ENCODE measurements at places on chromosomes 2 and 18. TPM values are rescaled to one million over a fixed set of nuclear protein-coding genes. Genes with fewer than 3 reads are reported as not detected.
A peak's percentile ranks its signal among the peaks of the same experiment; 100 is the strongest.

Gene GRB14
- total RNA-seq = not detected

Gene MBD2
- 89.5 TPM for total RNA-seq

DNA sequence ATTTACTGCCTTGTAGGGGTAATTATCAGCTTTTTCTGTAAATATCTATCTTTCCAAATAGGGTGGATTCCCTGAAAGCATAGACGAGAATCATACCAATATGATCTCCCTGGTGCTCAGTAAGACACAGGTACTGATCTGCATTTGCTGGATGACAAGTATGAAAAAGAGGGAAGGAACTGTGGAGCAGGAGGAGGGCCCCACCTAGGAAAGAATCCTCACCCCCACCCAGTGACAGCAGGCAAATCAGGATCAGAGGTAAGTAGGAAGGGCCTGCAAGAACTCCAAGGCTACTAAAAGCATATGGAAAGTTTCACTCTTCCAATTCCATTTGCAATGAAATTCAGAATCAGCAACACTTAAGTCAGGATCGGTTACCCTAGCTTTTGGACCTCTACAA, 42.3 kb downstream of the METTL8 start:
- no peak for DNase-seq

Gene ACVR1
- 42.5 TPM for total RNA-seq

- no peak for DNase-seq
These were observed 386 bp downstream of the ICOS start for GRCh38 chr2:203936949-203937348.

DNA sequence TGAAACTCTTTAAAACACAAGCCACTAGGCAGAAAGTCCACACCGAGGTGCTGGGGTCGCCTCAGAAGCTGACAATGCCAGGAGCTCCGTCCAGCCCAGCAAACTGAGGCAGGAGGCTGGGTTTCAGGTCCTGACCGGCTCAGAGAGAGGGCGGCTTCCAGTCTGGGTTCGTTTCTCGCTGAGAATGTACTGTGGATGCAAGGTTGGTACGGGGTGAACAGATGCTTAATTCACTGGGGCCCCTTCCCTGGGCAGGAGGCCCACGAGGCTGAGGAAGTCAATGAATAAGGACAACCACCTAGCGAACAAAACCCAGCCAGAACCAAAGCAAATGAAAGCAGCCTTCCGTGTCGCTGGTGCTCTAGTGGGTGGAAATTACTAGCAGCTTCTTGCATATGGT, 142.0 kb downstream of the RTP5 start:
- no peak for DNase-seq

DNA sequence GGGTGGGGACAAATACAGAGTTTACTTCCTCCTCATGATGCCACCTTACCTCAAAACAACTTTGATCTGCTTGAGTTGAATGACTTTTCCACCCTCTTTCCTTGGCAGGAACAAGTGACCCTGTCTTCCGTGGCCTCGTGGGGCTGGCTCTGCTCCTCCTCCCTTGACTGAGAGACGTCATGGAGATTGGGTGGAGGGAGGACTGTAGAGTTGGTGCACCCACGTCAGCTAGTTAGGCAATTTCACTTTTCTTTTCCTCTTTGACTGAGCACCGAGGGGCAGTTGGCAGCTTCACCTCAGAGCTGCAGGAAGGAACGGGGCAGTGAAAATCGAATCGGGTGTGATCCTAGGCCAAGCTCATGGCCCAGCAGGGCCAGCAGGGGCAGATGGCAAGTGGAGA, at the start of gene SP140:
Gene SP140 (plus strand): TSS at position 251 of the 400 bp plus-strand sequence. CDS start 109 bp downstream, at position 360.
- no peak for DNase-seq

- no peak for DNase-seq
These were observed 55.6 kb downstream of the GREB1 start for GRCh38 chr2:11589316-11589940.

GRCh38 chr2:187644486-187644885, 90.3 kb upstream of the TFPI start:
- DNase-seq = peak; percentile 4

GRCh38 chr2:43001787-43002468, 209.5 kb upstream of the HAAO start:
- no peak for DNase-seq

Gene MC5R
- total RNA-seq = not detected

Gene STARD6
- 0.34 TPM for total RNA-seq

DNA sequence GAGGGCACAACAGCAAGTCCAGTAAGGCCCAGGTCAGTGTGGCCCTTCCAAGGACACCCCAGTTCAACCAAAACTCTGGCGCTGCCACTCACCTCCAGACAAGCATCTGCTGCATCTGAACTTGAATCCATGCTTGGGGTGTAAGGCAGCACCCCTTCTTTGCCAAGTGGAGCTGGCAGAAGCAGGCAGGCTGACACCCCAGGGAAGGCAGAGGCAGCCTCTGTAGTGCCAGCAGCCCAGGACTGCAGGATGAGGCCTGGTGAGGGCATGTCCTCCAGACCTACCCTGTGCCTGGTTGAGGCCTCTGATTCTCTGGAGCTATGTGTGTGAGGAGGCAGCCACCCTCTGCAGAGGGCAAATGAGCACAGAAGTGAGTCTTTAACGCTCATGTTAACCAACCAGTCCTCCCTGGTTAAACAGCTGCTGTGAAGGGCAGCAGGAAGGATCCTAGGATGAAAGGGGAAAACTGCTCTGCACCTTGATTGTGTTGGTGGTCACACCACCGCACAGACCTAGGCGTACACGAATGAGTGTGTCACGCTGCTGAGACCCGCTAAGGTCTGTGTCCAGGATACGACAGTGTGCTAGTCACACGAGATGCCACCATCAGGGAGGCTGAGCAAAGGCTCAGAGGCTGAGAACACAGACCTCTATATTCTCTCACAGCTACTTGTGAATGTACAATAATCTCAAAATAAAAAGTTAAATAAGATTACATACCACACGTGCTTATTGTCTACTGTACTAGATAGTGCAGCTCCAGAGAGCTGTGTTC, 2.2 kb downstream of the PARD6G start:
- no peak for DNase-seq

Gene OXER1
- total RNA-seq = not detected

GRCh38 chr2:172564376-172564775, 8.5 kb downstream of the PDK1 start:
- no peak for DNase-seq

Gene MYO5B
- not detected for total RNA-seq

DNA sequence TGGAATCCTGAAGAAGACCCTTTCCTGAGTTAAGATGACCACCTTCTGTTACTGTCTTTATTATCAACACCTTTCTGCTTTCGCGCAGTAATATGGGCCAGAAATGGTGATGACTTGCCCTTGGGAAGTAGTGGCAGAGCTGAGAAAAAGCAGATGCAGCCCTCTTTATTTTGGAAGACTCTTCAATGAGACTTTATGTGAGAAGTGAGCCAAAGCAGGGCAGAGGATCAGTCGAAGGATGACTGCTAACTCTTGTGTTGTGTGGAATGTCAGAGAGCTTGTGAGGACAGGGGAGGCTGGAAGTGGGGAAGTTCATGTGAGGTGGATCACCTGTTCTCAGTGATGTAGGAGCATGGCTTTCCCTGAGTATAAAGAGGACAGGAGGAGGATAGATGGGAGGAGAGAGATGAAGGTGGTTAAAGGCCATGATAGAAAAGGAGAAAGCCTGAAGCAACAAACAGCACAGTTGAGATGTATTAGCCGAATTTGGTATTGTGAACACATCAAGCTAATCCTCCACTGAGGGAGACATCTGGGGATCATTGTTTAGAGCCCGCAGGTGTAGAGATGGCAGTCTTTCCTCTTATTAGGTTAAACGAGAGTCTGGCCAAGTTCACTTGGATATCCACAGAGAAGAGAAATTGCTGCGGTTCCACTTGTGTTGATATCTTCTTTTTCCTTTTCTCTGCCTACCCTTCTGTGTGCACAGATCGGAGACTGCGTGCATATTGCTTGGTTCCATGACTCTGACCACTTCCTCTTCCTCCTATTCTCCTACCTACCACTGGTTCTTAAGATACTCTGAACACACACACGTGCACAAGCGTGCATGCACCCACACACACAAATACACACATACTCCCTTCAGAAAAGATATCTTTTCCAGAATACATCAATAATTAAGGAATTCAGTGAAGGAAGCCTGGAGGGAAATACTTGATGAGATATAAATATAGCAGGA, 67.4 kb downstream of the SLC9A2 start:
- DNase-seq = no peak

- DNase-seq = peak; percentile 58
These were observed 197.5 kb upstream of the ARL4C start for GRCh38 chr2:234694244-234695013.

DNA sequence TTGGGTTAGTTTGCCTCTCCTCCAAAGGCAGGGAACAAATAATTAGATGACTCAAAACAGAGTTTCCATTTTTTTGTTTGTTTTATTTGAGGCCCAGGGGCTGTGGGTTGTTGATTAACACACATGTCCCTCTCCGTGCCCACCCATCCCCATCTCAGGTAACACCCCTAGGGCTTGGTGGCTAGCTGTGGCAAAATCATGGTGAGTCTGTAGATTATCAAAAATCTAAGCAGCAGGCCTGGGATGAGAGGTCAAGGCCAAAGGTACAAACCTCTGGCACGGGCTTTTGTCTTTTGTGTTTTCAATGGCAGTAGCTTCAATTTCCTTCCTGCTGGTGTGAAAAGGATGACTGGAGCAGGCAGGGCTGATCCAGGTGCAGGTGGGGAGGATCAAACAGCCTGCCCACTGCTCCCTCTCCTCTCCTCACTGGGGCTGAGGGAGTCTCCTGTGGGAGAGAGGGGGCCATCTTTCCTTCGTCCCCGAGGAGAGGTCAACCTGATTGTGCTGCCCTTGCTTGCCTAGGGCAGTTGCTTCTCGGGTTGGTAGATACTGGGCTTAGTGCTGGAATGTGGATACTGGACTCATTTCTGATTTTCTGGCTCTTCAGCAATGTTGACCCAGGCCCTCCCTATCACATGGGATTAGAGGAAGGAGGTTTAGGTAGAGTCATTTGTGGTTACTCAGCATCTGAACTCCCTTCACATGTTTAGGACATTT, 31.9 kb upstream of the EML4 start:
- DNase-seq = no peak

- no peak for DNase-seq
These were observed 86.7 kb downstream of the NYAP2 start for GRCh38 chr2:225486236-225486635.

Gene RGPD4
- 0.06 TPM for total RNA-seq

DNA sequence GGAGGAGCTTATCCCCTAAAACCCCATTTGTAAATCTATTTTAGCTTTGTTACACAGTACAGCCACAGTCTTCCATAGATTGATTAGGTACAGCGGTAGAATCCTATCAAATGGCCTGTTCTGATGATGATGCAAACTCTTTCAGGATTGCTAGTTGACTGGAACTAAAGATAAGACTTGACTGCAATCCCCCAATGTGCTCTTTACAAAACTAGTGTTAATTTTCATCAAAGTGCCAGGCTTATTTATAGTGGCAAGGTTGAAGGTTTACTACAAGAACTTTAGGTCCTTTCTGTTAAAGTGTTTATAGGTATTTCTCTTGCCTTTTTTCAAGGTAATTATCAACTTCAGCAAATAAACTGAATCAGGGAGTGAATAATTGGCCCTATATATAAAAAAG, 9.0 kb upstream of the OTX1 start:
- DNase-seq = no peak

Gene NEB
- total RNA-seq = not detected

Gene TRIM54
- not detected for total RNA-seq

DNA sequence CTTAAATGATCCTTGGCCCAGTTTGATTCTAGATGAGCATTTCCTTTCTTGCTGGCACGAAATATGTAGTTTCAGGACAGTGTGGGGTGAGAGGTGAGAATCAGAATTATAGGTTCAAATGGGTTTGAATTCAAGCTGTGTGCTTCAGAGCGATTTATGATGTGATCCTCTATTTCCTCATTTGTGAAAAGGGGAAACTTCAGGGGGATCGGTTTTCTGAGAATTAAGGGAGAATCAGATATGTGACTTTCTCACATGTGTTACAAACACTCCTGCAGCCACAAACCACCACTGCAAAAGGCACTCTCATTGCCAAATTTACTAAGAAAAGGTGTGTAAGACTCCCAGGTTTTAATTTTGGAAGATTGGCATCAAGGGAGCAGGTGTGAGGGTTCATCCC, 24.4 kb downstream of the HK2 start:
- no peak for DNase-seq

Gene CYP26B1
- total RNA-seq = 0.37 TPM

All from HFFc6 (cell line).